NCI-H460 (cell line): ENCODE measurements at places on chromosomes 1 and 21. TPM values are rescaled to one million over a fixed set of nuclear protein-coding genes. Genes with fewer than 3 reads are reported as not detected.

Gene BRDT
- total RNA-seq: not detected in 2 replicates

Gene FMO2
- total RNA-seq: not detected in 2 replicates

Gene WDR64
- not detected in 2 replicates for total RNA-seq

Gene LHX8
- not detected in 2 replicates for total RNA-seq

Gene CRP
- not detected in 2 replicates for total RNA-seq

Gene EPHA2
- total RNA-seq: 52.3 and 53.9 TPM in 2 replicates

Gene YIPF1
- 13.2 and 17.5 TPM in 2 replicates for total RNA-seq

Gene HSD11B1
- total RNA-seq: not detected in 2 replicates

Gene CZIB
- 48.5 and 53.5 TPM in 2 replicates for total RNA-seq

Gene CLCA2
- total RNA-seq: not detected in 2 replicates

Gene SLC9A1
- total RNA-seq: 16.6 and 20.1 TPM in 2 replicates

Gene LENEP
- 0.84 TPM in 1 of 2 replicates, not detected in the other for total RNA-seq
